ENCODE measurements at places on chromosomes 1 and 21. TPM values are rescaled to one million over a fixed set of nuclear protein-coding genes. Genes with fewer than 3 reads are reported as not detected.

- DNase-seq: no peak
Measured at GRCh38 chr1:110083866-110084226, 13.4 kb upstream of the ALX3 start.

DNA sequence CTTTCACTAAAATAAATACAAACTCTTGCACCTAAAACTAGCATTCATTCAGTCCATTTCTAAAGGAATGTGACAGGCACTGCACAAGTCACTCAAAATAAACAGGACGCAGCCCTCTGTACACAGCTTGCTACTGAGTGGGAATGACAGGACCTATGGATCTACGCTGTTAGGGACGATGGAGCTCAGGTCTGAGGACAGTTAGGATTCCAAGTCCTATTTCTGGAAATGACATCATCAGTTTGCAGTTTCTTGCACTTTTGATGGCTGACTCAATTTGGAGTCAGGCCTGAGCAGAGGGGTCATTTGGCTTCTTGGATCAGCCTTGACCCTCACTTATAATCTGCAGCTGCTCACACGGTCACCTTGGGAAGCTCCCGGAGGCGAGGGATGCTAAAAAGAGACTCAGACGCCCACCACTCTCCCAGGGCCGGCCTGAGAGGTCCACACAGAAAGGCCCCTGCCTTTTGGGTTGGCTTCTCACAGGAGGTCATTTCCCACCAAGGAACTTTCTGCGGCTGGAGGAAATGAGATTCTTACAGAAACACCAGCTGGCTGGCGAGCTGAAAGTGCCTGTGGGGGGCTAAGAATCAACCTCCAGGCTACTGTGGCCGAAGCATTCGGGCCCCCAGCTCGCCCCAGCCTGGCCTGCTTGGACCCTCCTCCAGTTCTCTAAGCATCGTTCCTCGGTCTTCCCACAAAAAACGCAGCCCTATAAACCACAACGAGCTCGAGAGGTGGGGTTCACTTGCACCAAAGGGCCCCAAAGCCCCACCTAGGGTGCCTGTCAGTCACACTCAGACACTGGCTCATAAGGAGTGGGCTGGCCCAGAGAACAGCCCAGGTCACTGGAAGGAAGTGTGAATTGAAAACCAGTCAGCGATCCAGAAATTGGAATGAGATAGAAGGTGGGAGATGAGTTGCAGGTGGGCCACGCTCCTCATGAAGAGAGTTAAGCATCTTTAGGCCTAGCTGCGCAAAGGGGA lies 8.9 kb upstream of the PDE9A start:
- DNase-seq: no peak

DNA sequence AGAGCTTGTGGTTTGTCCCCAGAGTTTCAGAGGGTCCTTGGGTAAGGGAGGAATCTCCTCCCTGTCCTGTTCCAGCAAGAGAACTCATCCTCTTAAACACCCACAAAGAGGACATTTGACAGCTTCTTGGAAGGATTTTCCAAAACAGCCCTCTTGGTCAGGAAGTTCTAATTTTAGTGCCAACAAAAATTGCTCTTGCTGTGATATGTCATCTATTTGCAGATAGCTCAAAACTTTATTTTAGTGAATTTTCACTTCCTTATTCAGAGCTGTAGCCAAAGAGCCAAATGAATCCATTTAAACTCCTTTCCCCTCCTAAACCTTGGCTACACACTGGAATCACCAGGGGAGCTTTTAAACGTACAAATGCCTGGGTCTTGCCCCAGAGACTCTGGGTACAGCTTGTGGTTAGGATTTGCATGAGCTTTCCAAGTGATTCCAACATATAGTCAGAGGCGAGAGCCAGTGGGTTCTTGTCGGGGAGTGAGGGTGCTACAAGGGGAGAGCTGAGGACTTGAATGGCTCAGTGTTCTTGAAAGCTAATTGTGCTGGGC lies 11.8 kb upstream of the RASSF5 start:
- DNase-seq: no peak

DNA sequence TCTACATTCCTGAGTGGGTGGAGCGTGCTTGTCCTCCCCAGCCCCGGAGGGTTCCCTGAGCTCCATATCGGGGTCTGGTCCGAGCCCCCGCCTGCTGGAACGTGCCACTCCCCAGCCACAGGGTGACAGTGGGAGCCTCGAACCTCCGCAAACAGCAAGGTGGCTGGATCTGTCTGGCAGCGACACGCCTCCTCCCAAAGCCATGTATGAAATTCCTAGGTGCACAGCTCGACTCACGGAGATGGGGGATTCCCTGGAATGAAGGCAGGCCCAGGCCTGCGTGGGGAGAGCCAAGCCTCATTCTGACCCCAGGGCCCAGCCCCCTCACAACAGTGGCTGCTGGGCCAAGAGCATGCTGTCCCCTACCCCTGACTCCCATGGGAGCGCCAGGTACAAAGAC lies 32.9 kb downstream of the TP73 start:
- no peak for DNase-seq

The C2CD4D gene
- total RNA-seq: 0.72 TPM

Data from hepatocyte (in vitro differentiated cells).